T1000 (cell line): ENCODE measurements at places on chromosomes 3 and 15.

DNA sequence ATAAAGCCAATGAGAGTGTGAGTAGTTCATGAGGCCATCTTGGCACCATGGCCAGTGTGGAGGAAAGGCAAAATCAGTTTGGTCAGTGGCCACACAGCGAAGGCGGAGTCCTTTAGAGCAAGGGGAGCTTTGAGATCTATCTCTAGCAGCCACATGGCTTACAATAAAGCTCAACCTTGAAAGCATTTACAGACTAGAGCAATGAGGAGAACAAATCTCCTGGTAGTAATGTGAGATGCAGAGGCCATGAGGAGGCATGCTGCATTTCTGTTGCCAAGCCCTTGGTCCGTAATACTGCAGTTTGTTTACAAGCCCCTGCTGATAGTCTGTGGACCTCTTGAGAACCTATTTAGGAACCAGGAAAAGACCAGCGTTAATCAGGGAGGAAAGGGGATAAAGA is 381.5 kb upstream of the C2CD4B start:
- DNase-seq: no peak

GRCh38 chr15:99014803-99015697 is 7.5 kb upstream of the PGPEP1L start:
- DNase-seq: peak; percentile 66

DNA sequence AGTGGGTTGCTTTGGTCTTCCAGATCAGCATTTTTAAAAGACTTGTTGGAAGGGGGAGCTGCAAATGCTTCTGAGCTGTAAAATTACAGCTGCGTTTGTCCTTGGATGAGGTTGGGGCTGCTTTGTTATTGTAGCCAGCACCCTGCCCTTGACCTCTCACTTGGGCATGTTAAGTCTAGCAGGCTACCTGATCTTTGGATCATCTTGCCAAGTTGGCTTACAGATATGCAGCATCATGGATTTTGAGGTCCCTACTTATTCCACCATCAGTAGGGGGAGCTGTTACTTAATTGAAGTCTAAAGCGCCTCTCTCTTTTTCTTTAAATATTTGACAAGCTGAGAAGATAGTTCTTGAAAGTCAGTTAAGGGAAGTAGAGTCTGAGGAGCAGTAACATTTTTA is 793.0 kb downstream of the MCTP2 start:
- no peak for DNase-seq

- no peak for DNase-seq
These were observed 72.1 kb downstream of the ADAMTS7 start for GRCh38 chr15:78739206-78739605.

GRCh38 chr3:87288446-87288845 is 12.1 kb upstream of the POU1F1 start:
- DNase-seq: no peak

DNA sequence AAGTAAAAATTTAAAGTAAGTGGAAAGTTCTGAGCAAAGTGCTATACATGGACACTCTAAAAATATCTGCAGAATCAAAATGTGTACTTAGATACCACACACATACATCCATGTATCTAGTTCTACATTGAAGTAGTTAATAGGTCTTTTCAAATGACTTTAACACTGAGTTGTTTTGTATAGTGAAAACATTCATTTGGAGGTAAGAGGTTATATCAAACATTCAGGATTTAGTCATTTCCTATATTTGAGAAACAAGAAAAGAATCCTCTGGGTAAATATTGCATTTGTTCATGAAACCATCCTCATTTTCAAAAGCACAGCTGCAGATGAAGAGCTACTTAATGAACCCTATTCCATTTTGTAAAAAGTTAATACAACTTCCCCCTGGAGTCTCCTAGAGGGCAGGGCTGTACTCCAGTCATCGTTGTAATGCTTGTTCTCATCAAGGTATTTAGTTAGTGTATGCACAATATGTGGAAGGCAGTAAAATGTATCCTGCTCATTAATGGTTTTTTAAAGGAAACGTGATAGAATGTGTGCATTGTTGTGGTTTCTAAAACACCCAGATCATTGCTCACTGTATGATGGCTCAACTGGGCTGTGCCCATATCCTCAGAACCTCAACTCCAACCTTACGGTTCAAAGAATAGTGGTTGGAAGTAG is 26.2 kb downstream of the ARPP21 start:
- DNase-seq: no peak

DNA sequence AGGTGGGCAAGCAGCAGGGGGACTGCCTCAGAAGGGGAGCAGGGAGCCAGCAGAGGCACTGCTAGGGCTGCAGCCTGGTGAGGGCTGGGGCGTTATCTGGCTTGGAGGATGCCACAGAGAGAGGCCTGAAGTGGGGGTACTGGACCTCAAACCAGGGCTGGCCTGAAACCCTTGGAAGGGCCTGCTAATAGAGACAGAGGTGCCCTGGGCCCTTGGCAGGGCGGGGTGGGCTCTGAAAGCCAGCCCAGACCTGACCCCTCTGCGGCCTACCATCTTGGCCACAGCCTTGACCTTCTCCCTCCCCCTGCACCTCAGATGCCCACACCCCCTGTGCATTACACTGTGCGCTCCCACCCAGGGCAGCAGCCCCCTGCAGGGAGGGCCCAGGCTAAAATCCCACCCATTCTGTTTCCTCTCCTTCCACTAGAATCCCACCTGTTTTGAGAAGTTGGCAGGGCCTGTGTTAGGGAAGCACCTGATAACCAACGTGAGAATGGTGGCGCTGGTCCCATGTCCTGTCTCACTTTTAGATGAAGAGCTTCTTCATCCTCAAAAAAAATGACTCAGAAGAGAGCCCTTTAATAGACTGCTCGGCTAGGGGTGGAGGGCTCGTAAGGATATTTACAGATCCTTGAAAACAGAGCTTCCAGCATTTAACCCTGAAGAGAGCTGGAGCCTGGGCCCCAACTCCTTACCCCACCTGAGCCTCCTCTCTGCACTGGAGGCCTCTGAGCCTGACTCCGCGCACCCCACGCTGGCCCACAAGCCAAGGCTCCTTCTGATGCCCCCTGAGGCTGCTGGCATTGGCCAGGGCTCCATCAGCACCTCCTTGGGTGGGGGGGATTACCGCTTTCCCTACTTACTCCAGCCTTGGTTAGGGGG is 29.8 kb downstream of the LOXL1 start:
- DNase-seq: no peak

DNA sequence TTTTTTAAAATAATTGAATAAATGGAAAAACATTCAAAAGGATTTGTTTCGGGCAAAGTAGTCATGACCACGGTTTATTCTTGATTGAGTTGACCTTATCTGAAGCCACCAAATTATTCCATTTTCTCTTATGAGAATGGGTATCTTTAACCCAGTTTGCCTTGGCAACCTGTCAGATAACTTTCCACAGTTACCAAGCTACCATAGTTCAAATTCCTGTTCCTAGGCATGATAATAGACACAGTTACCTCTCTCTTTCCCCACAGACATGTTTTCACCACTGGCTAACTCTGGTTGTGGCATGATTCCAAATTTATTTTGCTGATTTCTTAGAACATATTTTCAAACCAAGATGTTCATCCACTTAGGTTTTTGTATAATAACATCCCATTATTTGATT is 84.9 kb downstream of the NECTIN3 start:
- no peak for DNase-seq

DNA sequence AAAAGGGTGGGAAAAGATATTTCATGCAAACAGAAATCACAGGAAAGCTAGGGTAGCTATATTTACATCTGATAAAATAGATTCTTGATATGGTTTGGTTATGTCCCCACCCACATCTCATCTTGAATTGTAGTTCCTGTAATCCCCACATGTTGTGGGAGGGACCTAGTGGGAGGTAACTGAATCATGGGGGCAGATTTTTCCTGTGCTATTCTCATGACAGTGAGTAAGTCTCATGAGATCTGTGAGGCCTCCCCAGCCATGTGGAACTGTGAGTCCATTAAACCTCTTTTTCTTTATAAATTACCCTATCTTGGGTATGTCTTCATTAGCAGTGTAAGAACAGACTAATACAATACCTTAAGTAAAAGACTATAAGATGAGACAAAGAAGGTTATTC is 558.1 kb downstream of the RSL24D1 start:
- DNase-seq: no peak

DNA sequence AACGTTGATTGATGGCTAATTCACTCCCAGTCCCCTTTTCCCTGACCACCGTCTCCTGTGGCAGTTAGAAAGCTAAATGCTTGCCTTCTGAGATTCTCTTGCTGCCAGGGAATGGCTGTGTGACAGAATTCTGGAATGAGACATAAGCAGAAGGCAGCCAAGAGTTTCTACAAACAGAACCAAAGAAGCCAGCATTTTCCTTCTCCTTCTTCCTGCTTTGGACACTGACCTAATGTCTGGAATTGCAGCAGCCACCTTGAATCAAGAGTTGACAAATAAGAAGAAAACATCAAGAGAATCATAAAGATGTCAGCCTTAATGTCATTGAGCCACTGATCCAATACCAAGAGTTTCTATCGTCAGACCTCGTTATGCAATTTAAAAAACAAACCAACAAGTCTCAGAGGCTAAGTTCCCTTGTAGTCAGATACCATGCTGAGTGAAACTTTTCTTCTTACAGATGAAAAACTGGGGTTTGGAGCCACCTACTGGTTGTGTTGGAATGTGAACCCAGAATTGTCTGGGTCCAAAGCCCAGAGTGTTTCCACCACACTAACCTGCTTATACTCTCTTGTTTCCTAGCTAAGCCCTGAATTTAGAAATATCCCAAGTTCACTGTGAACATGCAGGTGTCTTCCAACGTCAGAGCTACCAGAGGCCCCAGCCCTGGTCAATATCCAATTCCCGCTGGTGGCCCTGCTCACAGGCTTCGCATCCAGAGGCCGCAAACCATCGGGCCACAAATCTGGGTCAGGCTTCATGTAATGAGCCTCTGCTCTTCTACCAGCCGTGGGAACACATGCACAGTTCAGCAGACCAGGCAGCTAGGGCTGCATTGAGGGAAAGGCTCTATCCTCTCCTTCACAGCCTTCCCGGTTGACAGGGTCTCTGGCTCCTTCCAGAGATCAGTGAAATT is 42.5 kb downstream of the MCF2L2 start:
- no peak for DNase-seq

DNA sequence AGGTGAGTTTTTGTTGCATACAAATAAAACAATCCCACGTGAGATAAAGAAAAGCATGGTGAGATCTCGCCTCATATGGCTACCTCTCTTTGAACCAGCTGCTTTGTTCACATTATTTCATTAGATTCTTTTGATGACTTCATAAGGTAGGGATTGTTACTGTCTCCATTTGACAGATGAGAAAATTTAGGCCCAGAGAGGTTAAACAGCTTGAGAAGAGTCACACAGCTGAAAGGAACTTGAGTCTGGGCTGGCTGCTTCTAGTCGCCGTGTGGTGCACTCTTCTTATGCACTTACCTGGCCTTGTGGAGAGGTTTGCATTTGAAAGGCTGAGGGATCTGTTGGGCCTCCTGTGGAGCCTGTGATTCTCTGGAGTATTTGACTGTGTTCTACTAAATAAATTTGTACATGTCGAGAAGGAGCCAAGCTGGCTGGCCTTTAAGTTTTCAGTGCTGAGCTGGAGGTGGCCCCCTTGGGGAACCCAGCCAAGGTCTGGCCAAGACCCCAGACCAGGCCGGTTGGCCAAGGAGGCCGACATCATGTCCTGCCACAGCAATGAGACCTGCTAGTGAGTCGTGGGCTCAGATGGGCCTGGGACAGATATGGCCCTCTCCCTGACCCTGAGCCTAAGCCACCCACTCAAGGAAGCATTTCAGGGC is 125.1 kb downstream of the SMAD6 start:
- DNase-seq: no peak

- no peak for DNase-seq
These were observed 110.6 kb upstream of the DCBLD2 start for GRCh38 chr3:99012051-99012450.

- DNase-seq: no peak
These were observed 437 bp downstream of the MKRN2OS start for GRCh38 chr3:12544652-12545472.

DNA sequence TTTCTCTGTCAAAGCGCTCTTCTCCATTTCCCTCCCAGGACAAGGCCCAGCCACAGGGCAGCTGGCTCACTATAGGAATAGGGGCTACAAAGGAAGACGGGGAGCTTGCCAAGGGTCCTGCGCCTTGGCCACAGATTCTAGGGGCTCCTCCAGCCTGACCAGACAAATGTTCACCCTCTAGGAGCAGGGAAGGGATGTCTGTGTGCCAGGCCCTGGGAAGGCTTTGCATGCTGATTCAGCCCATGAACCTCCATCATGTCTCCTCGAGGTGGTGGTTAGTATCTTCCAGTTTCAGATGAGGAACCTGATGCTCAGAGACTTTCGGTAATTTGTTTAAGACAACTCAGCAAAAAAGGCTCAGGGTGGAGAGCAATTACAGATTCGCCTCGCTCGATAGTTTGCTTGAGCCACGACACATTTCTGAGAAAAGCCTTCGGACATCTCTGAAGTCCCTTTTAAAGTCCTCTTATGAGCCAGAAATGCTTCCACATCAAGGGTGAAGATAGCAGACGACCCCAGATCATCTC is 110.0 kb downstream of the XXYLT1 start:
- no peak for DNase-seq

DNA sequence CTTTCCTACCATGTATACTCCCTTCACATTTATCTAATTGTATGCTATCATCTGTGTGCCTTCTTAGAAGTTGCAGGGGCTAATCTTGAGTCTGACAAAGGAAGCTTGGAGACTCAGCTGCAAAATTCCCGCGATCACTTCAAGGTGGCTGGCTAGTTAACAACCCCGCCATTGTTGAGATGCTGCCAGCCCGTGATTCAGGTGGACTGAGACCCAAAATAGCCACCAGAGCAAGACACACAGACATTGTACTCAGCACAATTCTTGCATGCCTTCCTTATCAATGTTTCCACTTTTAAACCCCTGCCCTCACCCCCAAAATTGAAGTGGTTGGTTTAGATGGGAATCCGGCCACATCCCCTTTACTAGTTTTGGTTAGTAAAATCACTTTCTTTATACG is 225.8 kb upstream of the ZNF717 start:
- no peak for DNase-seq

DNA sequence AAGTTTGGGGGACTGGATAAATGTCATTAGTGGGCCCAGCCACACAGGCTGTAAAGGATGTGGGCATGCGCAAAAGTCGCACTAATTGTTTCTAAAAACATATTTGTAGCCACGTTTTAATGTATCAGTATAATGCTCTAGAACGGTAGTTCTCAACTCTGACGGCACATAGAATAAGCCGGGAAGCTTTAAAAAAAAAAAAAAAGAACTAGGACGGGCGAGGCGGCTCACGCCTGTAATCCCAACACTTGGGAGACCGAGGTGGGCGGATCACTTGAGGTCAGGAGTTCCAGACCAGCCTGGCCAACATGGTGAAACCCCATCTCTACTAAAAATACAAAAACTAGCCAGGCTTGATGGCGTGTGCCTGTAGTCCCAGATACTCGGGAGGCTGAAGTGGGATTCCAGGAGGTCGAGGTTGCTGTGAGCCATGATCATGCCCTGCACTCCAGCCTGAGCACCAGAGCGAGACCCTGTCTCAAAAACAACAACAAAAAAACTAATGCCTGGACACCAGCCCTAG is 618 bp upstream of the MON1A start:
- no peak for DNase-seq

- DNase-seq: no peak
These were observed 30.2 kb downstream of the BCL2L10 start for GRCh38 chr15:52082197-52083036.

- no peak for DNase-seq
These were observed 1250.9 kb downstream of the ROBO1 start for GRCh38 chr3:78516937-78517336.
